Stimulated activated CD8-positive, alpha-beta memory T cell treated with anti-CD3 and anti-CD28 coated beads, Interleukin-4, amount 100 ng/mL, for 1 hour (primary cell): ENCODE measurements at places on chromosomes 7 and 10.

- no peak for DNase-seq
Measured at GRCh38 chr7:102978284-102978683, 65.5 kb downstream of the LRRC17 start.

DNA sequence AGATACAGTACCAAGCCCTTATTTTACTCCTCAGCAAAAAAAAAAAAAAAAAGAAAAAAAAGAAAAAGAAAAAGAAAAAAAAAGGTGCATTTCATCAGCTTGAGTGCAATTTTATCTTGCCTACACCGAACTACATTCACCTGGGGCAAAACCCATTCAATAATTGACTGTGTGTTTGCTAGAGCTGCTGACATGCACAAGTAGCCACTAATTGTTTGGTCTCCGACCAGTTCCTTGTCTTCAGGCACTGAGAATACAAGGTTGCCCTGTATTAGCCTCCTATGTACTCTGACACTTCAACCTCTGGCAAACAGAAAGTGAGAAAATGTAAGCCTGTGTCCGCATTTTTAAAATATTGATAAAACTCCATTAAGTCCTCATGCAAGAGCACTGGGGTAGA is 1579.4 kb upstream of the LRRTM3 start:
- no peak for DNase-seq

DNA sequence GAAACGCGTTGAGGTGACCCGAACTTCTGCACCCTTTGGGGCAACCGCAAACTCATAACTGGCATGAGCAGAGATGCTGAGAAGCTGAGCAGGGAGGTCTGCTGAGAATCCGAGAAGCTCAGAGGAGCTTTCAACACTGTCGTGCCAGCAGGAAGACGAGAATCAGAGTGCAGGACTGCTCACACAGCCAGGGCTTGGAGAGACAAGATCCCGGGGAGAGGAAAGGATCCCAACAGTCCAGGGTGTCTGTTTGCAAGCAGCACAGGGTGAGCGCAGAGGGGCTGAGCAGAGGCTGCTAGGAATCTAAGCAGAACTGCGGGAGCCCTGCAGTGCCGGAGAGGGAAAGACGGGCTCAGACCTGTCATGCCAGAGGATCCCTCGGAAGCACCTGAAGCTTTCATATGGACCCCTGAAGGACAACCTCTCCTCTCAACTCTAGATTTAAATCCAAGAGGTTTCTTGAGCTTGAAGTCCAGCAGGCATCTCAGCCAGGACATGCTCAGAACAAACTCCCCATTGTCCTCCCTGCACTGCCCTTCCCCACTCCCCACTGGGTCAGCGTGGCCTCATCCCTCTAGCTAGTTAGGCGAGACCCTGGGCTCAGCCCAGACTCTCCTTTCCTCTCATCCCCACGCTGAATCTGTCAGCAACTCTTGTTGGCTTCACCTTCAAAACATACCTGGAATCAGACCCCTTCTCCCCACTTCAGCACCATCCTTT is 40.7 kb downstream of the FOXL3 start:
- no peak for DNase-seq

DNA sequence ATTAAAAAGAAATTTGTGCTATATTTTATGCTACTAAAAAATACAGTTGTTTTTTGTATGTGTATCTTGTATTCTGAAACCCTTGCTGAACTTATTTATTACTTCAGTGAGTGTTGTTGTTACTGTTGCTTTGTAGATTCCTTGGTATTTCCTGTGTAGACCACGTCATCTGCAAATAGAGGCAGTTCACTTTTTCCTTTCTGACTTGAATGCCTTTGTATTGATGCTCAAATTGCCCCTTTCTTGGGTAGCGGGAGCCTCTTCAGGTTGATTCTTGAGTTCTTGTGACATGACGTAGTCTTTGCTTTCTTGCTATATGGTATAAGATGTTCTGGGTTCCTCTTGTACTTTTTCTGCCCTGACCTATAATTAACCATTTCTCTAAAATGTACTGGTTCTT is 504.1 kb downstream of the SDK1 start:
- DNase-seq = no peak

- DNase-seq = no peak
Measured at GRCh38 chr7:151549644-151550043, 29.9 kb upstream of the RHEB start.

- no peak for DNase-seq
Measured at GRCh38 chr10:88008866-88009470, 145.5 kb downstream of the PTEN start.

GRCh38 chr7:42790196-42790595 is 121.7 kb downstream of the C7orf25 start:
- DNase-seq = no peak

DNA sequence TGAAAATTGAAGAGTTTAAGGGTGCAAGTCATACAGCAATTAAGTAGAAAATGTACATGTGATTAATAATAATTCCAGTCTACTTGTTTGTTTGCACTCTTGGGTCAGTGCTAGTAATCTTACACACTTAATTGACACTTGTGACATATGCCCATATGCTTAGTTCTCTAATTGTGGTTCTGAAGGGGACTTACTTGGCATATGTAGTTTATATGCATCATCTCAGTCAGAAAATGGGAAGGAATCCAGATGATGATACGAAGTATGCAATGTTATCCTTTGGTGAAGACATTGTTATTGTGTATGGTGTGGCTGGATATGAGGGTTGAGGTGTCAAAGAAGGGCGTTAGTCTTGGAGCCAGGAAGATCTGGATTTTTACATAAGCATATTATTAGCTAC is 193.5 kb upstream of the HDAC9 start:
- DNase-seq = no peak

DNA sequence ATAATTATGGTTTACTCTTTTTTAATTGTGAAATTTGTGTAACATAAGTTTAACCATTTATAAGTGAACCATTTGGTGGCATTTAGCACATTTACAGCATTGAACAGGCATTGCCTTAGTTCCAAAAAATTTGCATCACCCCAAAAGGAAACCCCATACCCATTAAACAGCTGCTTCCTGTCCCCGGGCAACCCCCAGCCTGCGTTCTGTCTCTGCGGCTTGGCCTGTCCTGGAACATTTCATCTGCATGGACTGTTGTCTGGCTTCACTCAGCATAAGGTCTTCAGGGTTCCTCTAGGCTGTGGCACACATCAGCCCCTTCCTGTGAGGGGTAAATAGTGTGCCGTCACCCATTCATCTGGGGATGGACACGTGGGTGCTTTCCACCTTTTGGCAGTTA is 6.9 kb downstream of the RET start:
- DNase-seq = no peak

DNA sequence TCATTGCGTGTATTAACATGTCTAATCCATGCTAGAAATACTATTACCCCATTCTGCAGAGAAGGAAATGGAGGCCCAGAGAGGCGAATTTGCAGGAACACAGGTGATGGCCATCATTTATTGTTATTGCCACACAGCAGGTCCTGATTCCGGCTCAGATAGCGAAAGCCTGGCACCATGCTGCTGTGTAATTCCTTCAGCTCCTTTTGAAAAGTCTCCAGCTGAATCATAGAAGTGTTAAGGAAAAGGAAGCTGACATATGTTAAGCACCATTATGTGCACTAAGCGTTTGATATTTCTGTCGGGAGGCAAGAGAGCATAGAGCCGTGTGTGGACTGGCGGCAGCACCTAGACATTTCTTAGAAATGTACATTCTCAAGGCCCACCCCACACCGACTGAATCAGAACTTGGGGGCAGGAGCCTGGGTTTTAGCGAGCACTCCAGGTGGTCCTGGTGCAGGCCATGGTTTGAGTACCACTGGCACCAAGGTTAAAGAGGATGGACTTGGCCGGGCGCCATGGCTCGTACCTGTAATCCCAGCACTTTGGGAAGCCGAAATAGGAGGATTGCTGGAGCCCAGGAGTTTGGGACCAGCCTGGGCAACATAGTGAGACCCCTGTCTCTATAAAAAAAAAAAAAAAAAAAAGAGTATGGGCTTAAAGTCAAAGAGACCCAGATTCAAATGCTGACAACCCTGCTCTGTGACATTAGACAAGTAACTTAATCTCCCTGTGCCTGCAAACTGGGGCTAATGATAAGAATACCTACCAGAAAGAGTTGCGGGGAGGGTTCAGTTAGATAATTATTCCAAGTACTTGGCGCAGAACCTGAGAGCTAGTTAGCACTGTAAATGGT is 52.2 kb downstream of the UNC5B start:
- no peak for DNase-seq
